CD8-positive, alpha-beta T cell (primary cell): ENCODE measurements at places on chromosomes 1 and 21.

DNA sequence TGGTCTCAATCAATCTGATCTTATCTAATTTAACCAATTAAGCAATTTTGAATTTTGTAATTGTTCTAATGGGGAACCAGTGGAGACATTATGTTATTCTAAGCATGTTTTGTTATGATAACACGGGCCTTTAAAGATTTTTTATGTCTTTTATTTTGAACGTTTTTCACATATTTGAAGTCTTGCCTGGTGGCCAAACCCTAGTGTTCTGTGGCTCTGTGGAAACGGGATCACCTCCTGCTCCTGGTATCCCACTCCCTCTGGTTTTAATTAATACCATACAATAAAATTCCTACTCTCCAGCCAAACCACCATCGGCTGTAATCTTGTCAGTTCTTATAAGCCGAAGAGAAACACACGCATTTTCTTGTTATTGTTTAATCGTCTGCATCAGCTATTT lies 22.9 kb upstream of the LMO4 start:
- DNase-seq = no peak

GRCh38 chr1:233333086-233333485 lies 5.6 kb downstream of the MAP3K21 start:
- no peak for DNase-seq

- DNase-seq = no peak
Measured at GRCh38 chr1:99852648-99853047, 2.5 kb downstream of the AGL start.

- DNase-seq = no peak
Measured at GRCh38 chr1:93738926-93739325, 57.3 kb upstream of the BCAR3 start.
